ENCODE measurements at places on chromosomes 3 and 15.

- no peak for DNase-seq
Measured at GRCh38 chr3:194162070-194162678, 26.2 kb downstream of the HES1 start.

GRCh38 chr15:95894407-95894956 is 436.0 kb upstream of the NR2F2 start:
- no peak for DNase-seq

DNA sequence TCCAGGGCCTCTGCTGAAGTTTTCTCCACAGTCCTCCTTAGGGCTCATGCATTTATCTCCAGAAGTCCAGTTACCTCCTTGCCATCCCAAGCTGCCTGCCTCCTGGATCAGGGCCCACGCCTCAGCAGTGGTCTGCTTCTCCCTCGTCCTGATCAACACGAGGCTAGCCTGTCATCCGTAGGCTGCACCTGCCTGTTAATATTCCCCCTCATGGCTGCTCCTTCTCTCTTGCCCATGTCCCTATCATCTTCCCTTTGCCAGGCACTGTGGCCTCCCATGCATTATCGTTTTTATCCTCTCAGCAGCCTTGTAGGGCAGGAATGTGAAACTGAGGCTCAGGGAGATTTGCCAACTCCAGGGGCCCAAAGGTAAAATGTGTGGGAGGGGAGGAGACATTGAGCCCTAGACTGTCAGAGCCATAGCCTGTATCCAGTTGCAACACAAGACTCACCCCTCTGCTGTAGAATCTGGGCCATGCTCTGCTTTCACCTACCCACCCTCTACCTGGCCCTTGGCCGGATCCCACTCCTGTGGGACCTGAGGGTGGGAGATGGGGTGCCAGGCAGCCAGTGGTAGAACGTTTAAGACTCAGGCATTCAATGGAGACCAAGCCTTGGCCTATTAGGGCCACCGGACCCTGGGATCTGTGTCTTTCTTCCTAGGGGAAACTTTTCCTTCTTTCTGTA is 4.6 kb downstream of the GRM2 start:
- no peak for DNase-seq

GRCh38 chr15:63504979-63505841 is 817 bp downstream of the USP3 start:
- peak; percentile 51 for DNase-seq

GRCh38 chr15:69009341-69009740 is 5.2 kb upstream of the NOX5 start:
- DNase-seq: no peak

Data from IMR-90 (cell line).